ENCODE measurements at places on chromosomes 13 and 19.

GRCh38 chr13:94709001-94709834 lies 3.1 kb downstream of the SOX21 start:
- DNase-seq, result no peak

DNA sequence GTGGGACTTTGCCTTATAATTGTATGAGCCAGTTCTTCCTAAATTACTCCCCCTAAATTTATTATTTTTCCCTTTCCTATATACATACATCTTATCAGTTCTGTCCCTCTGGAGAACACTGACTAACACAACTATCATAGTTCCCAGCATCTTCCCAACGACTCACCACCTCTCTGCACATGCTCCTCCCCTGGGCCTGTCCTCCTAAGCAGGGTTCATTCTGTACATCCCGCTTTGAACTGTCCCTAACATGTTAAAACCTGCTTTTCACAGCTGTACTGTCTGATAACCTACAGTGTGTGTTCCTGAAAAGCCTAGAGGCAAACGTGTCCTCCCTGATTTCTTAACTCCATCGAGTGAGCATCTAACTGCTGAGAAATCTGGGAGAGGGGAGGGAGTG lies 141.7 kb downstream of the EFNB2 start:
- DNase-seq, result no peak

- no peak for DNase-seq
These were observed 791 bp downstream of the PRKD2 start for GRCh38 chr19:46715975-46716671.

DNA sequence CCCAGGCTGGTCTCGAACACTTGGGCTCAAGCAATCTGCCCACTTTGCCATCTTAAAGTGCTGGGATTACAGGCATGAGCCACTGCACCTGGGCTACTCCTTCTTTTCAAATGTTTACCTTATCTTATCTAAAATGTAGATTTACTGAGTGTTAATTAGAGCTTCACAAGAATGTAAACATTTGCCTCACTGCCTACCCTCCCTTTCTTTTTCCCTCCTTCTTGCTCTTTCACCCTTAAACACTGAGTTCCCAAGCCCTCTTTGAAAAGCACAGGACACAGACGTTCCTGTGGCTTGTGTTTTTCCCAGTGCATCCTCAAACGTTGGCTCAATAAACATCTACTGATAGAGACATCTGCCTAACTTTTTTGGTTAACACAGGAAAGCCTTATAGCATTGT lies 32.7 kb upstream of the CYSLTR2 start:
- DNase-seq, result no peak

- no peak for DNase-seq
These were observed 926 bp downstream of the ZNF587 start for GRCh38 chr19:57850553-57851017.

- DNase-seq, result no peak
These were observed 65.8 kb downstream of the KATNAL1 start for GRCh38 chr13:30241532-30241931.

DNA sequence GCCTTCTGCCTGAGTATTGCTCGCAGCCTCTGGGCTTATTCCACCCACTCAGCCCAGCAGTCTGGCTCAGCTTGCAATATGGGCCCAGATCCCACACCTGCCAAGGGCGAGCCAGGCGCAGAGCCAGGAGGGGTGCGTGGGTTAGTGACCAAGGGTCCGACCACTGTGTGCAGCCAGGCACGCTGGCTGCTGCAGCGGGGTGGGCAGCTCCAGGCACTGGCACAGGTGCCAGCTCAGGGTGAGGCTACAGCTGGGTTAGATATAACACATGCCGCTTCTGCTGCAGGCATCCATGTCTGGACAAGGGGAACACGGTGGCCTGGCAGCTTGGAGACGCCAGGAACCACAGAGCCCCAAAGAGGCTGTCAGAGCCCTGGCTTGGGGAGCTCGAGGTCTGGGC lies 12.6 kb upstream of the URAD start:
- no peak for DNase-seq

GRCh38 chr19:31955884-31956283 lies 389.5 kb upstream of the ZNF507 start:
- no peak for DNase-seq
